Nephron progenitor cell (in vitro differentiated cells): ENCODE measurements at places on chromosomes 3 and 15.
A peak's percentile ranks its signal among the peaks of the same experiment; 100 is the strongest.

DNA sequence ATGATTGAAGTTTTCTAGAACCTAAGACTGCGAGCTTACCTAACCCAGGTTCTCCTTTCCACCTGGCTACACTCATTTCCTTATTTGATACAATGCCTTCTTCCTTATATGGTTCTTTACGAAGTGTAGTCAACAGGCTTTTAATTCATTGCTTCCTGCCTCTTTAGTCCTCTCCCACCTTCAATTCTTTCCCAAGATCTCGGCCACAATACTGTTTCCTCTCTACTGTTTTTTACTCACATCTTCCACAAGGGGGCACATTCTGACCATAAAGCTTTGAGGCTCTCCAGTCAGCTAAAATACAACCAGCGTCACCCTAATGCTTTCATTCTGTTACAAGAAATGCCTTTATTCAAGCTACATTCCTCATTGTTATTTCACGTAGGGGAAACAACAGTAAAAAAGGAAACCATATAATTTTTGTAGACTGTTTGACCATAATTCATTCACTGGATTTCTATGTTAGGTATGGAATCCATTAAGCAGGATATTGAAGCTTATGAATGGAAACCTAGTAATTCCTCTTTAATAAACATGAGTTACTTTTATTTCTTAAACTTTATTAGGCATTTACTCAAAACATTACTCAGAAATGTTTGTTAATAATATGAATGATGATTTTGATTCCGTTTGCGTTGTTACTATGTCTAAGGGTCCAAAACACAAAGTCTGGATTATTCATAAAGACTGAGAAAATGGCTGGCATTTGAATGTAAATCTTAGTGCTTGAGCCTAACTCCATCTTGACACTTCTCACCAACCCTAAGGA, 29.5 kb upstream of the VEPH1 start:
- DNase-seq: peak; percentile 31

DNA sequence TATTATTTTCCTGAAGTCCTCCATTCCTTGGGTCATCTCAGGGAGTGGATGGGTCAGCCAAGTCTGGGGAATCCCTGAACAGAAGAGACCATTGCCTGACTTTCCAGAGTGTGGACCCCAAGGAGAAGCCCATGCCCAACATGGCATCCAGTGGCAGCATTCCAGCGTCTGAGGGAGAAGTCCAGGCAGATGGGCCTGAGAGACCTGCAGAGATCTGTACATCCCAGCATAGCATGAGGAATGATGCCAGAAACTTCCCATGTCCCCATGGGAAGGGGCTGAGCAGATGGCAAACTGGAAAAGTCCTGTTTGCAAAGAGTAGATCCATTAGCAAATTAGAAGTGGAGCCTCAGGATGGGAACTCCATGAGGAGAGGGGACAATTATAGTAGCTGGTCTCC, 17.6 kb upstream of the COLQ start:
- DNase-seq: no peak

- DNase-seq: no peak
These were observed 63.4 kb upstream of the C15orf39 start for GRCh38 chr15:75138016-75138999.

DNA sequence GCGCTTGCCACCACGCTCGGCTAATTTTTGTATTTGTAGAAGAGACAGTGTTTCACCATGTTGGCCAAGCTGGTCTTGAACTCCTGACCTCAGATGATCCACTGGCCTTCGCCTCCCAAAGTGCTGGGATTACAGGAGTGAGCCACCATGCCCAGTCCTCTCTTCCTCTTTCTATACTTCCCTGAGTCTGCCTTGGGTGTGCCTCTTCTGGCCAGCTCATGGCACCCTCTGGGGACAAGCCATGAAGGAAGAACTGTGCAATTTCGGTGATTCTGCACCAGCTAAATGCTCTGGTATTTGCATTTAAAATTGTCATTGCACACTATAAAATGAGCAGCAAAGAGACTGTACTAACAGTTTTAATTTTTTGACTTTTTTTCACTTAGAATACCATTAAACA, 66.6 kb downstream of the IL20RB start:
- no peak for DNase-seq

- peak; percentile 25 for DNase-seq
These were observed 80.3 kb downstream of the CPN2 start for GRCh38 chr3:194270627-194271459.

GRCh38 chr3:81676706-81677456, 84.6 kb downstream of the GBE1 start:
- DNase-seq: no peak

DNA sequence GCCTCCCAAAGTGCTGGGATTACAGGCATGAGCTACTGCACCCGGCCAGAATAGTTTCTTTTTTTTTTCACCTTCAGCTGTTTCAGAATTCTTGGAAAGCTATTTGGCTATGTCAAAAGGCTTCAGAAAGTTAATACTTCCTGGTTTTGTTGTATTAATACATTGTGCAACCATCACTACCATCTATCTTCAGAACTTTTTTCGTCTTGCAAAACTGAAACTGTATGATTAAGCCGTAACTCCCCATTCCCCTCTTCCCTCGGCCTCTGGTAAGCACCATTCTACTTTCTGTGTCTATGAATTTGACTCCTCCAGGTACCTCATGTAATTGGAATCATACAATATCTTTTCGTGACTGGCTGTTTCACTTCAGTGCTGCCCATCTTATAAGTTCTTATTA, 5.2 kb upstream of the NOX5 start:
- no peak for DNase-seq

- DNase-seq: no peak
These were observed 107.4 kb downstream of the APBA2 start for GRCh38 chr15:28993051-28993719.

- no peak for DNase-seq
These were observed 131.0 kb upstream of the NR2E3 start for GRCh38 chr15:71679223-71679792.

- DNase-seq: no peak
These were observed 112.1 kb downstream of the TNIK start for GRCh38 chr3:171348121-171348520.
